ENCODE measurements at places on chromosomes 11 and 22. TPM values are rescaled to one million over a fixed set of nuclear protein-coding genes. Genes with fewer than 3 reads are reported as not detected.

Gene XKR3
- total RNA-seq: 0.05 TPM

Gene C11orf97
- total RNA-seq: not detected

Gene GPHA2
- total RNA-seq: 0.47 TPM

Gene CTSF
- total RNA-seq: 4.7 TPM

Gene SLC22A8
- total RNA-seq: not detected

Gene FJX1
- 3.8 TPM for total RNA-seq

Gene FGF4
- total RNA-seq: 0.09 TPM
